ENCODE measurements at places on chromosomes 12 and 14. TPM values are rescaled to one million over a fixed set of nuclear protein-coding genes. Genes with fewer than 3 reads are reported as not detected.

GRCh38 chr12:51788876-51789275 is 59.6 kb downstream of the FIGNL2 start:
- DNase-seq: no peak

DNA sequence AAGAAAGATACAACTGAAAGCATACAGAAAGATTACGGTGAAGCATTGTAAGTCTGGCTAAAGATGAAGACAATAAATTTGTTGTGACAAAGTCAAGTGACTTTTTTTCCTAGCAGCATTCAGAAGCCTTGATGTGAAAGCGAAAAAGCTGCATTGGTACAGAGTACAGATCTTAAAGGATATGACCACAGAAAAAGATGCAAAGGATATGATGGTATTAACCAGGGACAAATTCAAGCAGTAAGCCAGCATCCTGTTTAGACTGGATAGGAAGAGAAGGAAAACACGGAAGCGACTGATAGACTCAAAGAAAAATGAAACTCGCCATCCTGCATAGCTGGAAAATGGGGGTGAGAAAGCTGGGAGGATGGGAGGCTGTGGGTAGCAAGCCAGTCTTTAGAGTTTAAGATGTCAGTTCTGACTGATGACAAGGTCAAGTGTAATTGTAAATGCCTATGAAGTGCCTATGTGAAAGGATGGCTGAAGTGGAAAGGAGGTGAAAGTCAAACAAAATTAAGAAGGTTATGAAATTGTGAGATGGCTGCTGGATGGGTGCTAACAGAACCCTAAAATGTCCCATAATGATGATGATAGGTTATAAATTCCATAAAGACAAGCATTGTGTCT is 92.4 kb downstream of the PHLDA1 start:
- DNase-seq: no peak

DNA sequence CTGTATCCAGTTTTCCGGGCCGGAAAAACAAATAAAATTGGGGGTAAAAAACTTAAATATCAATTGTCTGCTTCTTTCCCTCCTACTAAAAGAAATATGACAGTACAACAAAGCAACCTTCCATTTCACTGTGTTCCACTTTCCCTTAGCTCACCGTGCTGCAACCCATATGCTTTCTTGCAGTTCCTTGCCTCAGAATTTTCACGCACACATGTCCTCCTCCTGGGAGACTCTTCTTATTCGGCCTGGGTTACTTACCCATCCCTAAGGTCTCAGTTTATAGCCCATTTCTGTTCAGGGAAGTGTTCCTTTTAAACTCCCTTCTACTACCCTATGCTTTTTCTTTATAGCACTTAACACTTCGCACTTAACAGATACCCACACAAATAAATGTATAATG is 4.5 kb upstream of the MAGOHB start:
- no peak for DNase-seq

DNA sequence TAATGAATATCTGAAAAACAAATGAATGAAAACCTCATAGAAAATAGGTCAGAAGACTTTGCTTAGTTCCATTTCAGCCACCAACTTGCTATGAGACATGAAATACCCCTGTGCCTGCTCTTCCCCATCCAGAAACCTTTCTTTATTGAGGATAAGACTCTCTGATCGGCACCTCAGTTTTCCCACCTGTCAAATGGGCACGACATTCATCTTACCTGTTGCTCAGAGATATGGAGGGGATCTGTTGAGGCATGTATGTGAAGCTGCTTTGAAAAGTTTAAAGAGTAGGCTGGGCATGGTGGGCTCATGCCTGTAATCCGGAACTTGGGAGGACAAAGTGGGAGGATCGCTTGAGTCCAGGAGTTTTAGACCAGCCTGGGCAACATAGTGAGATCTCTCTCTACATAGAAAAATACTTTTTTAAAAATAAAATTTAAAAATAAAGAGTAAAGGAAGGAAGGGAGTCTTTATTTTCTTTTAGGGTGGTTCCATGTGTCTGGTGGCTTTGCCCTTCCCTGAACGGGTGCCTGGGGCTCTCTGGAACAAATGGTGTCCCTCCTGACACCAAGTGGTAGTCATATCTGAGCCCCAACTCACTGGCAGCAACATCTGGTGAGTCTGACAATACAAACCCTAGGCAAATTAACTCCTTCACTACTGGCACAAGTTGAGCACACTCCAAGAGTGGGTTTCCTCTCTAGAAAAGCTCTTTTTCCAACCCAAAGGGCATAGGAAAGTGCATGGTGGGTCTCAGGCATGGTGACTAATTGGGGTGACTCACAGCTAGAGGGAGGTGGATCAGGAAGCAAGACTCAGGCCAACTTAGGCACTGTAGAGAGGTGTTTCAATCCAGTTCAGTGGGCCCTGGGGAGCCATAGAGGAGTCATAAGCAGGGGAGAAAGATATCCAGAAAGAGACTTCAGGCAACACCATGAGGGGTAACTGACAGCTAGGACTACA is 42.1 kb downstream of the MAP1LC3B2 start:
- DNase-seq: no peak

The CLECL1 gene
- total RNA-seq: 0.84 TPM

The PAX9 gene
- total RNA-seq: not detected

The KLRD1 gene
- total RNA-seq: 4.6 TPM

The SERPINA10 gene
- total RNA-seq: not detected

The KRT77 gene
- total RNA-seq: not detected

DNA sequence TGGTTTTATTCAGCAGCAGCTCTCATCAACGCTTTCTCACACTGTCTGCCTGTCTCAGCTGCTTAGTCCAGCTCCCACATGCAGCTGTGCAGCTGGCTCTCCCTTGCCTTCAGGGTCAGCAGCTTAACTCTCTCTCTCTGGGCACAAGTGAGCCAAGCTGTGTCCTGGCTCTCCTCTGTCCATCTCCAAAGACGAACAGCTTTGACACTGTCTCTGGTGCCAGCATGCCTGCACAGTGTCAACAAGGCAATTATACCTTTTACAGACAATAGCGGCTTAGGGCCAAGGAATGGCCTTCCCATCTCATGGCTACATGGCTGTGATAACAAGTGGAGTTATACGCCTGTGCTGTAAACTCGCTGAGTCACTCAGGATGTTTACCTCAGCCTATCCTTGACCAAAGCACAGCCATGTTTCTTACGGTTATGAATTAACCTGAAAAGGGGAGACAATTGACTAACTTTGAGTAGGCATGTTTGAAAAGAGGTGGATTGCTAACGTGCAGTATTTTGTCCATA is 38.4 kb upstream of the MANSC4 start:
- DNase-seq: no peak

GRCh38 chr12:27276275-27276674 is 32.2 kb downstream of the STK38L start:
- no peak for DNase-seq

GRCh38 chr12:119877639-119877948 is 474 bp upstream of the CIT start:
- no peak for DNase-seq

GRCh38 chr14:22174412-22175277 is 414.4 kb downstream of the DAD1 start:
- no peak for DNase-seq

- no peak for DNase-seq
These were observed 71.6 kb downstream of the BBS10 start for GRCh38 chr12:76276499-76277151.

GRCh38 chr12:109995361-109995685 is 845 bp downstream of the GIT2 start:
- DNase-seq: no peak

The NCAPD2 gene
- total RNA-seq: 36.3 TPM

The PLCZ1 gene
- total RNA-seq: not detected

The ZDHHC22 gene
- total RNA-seq: not detected

- no peak for DNase-seq
These were observed 74.6 kb upstream of the CEP83 start for GRCh38 chr12:94534278-94534677.

The TMEM132C gene
- 15.6 TPM for total RNA-seq

The GLIPR1 gene
- 36.4 TPM for total RNA-seq

- DNase-seq: no peak
These were observed 12.3 kb downstream of the KCTD10 start for GRCh38 chr12:109464642-109465351.

DNA sequence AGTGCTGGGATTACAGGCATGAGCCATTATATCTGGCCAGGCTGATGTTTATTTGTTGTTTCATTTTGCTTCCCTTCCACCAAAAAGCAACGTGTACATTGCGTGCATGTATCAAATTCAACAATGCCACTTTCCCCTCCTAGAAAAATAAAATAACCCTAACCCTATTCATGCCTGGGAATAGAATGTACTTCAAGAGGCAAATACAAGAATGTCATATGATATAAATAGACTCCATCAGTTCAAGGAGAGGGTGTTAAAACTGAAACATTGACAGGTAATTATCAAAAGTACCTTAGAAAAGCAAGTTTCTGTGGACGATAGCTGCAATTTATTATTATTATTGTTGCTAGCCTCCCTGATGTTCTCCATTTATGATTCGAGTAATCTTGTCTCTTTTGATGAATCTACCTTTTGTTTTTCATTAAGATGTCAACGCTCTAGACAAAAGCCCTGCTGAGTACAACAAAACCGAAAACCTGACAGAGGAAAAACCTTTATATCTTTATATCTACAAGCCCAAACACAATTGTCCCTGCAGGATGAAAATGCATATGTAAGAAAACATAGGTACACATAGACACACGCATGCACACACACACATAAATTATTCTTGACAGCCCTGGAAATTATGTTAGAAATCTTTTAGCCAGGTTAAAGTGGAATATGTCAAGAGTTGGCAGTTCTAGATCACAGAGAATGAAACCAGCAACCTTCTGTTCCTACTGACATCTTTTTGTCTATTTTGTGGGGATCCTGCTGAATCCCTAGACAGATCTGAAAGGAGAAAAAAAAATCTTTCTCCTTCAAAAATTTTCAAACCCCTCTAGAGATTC is 98.9 kb downstream of the BTG1 start:
- DNase-seq: no peak

DNA sequence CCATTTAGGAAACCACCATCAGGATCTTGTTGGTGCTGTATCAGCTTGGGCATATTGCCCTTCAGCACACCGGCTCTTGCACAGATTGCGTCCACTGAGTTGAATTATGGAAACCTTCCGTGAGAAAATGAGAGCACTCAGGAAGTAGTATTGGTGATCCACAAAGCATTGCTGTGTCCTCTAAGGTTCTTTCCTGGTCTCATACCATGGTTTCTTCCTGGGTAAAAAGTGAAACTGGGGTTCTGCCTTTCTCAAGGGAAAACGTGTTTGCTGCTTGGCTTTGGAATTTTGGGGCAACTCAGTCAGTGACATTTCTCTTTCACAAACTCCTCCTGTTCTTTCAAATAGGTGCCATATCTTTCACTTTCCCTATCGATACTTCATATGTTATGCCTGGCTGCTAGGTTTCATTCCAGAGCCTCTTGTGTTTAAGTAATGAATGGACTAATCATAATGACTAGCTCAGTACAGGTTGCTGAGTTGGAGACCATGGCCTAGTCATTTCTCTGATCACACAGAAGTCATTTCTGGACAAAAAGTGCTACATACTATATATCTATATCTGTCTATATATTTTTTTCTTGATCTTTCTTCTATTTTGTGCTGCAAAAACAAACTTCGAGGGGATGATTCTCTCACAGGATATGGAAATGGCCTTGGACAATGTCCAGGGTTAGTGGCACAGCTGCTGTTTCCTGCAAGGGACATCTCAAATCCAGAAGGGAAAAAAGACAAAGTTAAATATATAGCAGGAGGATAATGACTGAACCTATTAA is 423.4 kb downstream of the ZFP36L1 start:
- no peak for DNase-seq

- no peak for DNase-seq
These were observed 19.8 kb downstream of the NR1H4 start for GRCh38 chr12:100493396-100494012.

The ERBB3 gene
- 7.6 TPM for total RNA-seq

The TSPAN19 gene
- not detected for total RNA-seq

The FOXG1 gene
- not detected for total RNA-seq

DNA sequence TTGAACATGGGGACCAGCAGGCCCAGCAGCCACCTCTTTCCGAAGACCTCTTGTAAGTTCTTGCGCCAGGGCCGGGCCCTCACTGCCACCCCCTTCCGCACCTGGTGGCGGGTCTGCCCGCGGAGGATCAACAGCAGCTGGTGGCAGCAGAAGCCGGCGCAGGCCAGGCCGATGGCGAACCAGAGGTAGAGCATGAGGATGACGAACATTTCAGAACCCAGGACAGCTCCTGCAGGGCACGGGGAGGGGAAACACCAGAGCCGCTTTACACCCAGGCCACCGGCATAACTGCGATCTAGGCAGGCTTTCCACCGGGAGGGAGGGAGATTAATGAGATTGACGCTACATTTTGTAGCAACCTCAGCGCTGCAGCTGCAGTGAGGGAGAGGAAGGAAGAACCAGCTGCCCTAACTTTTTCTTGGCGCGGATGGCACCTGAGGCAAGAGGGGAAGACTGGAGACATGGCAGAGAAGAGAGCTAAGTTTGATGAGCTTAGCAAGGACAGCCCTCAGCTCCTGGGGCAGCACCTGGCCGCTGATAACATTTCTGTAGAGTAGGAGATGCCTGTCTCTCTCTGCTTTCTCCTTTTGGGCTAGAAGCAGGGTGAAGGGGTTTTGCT is 7.8 kb downstream of the ZDHHC22 start:
- no peak for DNase-seq

- DNase-seq: no peak
These were observed 968.6 kb downstream of the DIO2 start for GRCh38 chr14:79242666-79243065.

- no peak for DNase-seq
These were observed 126.7 kb upstream of the RFLNA start for GRCh38 chr12:124168016-124168786.

- no peak for DNase-seq
These were observed 13.9 kb upstream of the PPP1CC start for GRCh38 chr12:110756611-110757010.

GRCh38 chr12:40892528-40892927 is 200.3 kb downstream of the CNTN1 start:
- no peak for DNase-seq

- no peak for DNase-seq
These were observed 246.4 kb upstream of the PWP1 start for GRCh38 chr12:107439026-107439738.

DNA sequence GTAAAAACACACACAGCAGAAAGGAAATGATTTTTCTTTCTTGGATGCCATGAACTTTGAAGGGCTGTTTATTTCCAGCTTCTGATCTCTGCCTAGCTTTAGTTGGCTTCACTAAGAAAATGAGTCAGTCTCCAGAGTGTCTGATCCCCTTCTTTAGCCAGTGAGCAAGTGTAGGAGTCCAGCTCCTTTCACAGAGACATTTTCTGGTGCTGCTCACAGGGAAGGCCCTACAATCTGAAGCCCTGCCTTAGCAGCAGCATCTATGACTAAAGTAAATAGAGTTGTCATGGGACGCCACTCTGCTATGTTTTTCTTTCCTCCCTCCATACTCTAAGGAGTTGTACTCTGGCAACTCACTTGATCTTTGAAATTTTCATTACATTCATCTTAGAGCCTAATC is 103.5 kb downstream of the RPAP3 start:
- DNase-seq: no peak

The KRT3 gene
- not detected for total RNA-seq

- DNase-seq: no peak
These were observed 43.9 kb downstream of the GIT2 start for GRCh38 chr12:109952160-109952858.

Measured in omental fat pad (tissue), 4 donors.